ENCODE measurements at places on chromosomes 16 and 17. TPM values are rescaled to one million over a fixed set of nuclear protein-coding genes. Genes with fewer than 3 reads are reported as not detected.

SLC5A11 gene
- not detected for total RNA-seq

KSR1 gene
- total RNA-seq = 70.4 TPM

TEX14 gene
- total RNA-seq = 0.35 TPM

CDIP1 gene
- total RNA-seq = 57.3 TPM

MTMR4 gene
- total RNA-seq = 63.8 TPM

HEATR9 gene
- total RNA-seq = 6.4 TPM

CSH1 gene
- not detected for total RNA-seq

FBXW10 gene
- total RNA-seq = not detected

HS3ST6 gene
- not detected for total RNA-seq

TAC4 gene
- not detected for total RNA-seq

TBC1D3G gene
- not detected for total RNA-seq

GFAP gene
- not detected for total RNA-seq

WNT9B gene
- total RNA-seq = not detected

CHST5 gene
- total RNA-seq = not detected

All from activated CD8-positive, alpha-beta memory T cell treated with anti-CD3 and anti-CD28 coated beads, Interleukin-2, amount 10 ng/mL, durations not matched to agents 7 days and 5 days (primary cell).